Tibial nerve (tissue), 4 donors: ENCODE measurements at places on chromosomes 16 and 17. TPM values are rescaled to one million over a fixed set of nuclear protein-coding genes. Genes with fewer than 3 reads are reported as not detected.

The SMIM36 gene
- total RNA-seq: not detected

DNA sequence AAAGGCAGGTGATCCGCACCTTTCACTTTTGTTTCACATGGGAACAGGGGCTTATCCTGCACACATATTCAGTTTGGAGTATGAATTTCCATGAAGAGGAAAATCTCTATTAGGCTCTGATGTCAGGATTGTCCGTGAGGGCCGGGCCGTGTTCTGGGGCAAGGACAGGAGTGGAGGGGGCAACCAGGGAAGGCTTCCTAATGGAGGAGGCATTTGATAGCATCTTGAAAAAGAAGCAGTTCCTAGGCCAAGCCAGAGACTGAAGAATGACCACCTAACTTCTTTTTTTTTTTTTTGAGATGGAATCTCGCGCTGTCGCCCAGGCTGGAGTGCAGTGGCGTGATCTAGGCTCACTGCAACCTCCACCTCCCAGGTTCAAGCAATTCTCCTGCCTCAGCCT is 174.2 kb downstream of the SEC14L1 start:
- no peaks in the 10 kb centered on the region for H3K36me3 ChIP-seq
- no peak overlapping the region for H3K27ac ChIP-seq
- no peak for DNase-seq
- no peak overlapping the region for H3K4me3 ChIP-seq
- H3K27me3 ChIP-seq: no peaks in the 10 kb centered on the region

DNA sequence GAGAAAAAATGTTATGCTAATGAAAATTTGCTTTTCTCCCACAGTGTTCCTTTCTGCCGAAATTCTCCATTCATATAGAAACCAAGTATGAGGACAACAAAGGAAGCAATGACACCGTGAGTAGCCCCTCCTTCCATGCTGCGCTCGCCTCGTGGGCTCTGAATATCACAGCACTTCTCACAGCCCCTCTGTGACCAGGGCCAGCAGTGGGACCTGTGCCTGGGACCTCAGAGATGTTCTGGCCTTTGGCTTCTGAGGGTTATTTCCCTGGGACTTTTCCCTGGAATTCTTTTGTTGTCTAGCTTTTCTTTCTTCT is 139.6 kb upstream of the NOL11 start:
- H3K27ac ChIP-seq: no peak overlapping the region
- no peaks in the 10 kb centered on the region for H3K4me1 ChIP-seq
- no peak for DNase-seq
- H3K36me3 ChIP-seq: no peaks in the 10 kb centered on the region

DNA sequence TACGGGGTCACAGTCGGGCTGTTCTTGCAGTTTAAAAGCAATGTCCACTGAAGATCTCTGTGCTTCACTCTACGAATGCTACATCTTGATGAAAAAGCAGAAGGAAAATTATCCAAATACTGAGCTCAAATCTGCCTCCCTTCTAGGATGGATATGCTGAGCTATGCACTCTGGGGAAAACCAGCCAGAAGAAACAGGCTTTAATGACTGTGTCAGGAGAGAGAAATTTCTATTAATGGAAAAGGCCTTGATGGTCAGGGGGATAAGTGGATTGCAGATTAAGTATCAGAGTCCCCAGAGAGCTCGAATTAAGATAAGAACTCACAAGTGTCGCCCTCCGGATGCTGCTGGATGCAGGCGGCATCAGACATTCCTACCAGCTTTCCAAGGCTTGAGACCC is 39.6 kb upstream of the RCVRN start:
- no peak overlapping the region for H3K4me3 ChIP-seq
- no peaks in the 10 kb centered on the region for H3K27me3 ChIP-seq
- peaks cover 74% of the 10 kb centered on the region for H3K36me3 ChIP-seq
- no peaks in the 10 kb centered on the region for H3K4me1 ChIP-seq
- H3K27ac ChIP-seq: no peak overlapping the region
- no peak for DNase-seq

GRCh38 chr17:57604771-57605674 is 140.1 kb downstream of the CCDC182 start:
- no peaks in the 10 kb centered on the region for H3K4me1 ChIP-seq
- H3K36me3 ChIP-seq: no peaks in the 10 kb centered on the region

The SLC9A5 gene
- total RNA-seq: 1.8 TPM

- H3K27me3 ChIP-seq: no peaks in the 10 kb centered on the region
- no peaks in the 10 kb centered on the region for H3K4me1 ChIP-seq
- H3K27ac ChIP-seq: no peak overlapping the region
- H3K36me3 ChIP-seq: no peaks in the 10 kb centered on the region
These were observed 154.6 kb upstream of the CIBAR2 start for GRCh38 chr16:85266857-85267256.

The DLG4 gene
- 15.7 TPM for total RNA-seq

- no peaks in the 10 kb centered on the region for H3K27me3 ChIP-seq
- peak overlapping the region; percentile 13 for H3K4me3 ChIP-seq
- DNase-seq: peak; percentile 83
- H3K36me3 ChIP-seq: no peaks in the 10 kb centered on the region
- peak overlapping the region; percentile 75 for H3K27ac ChIP-seq
- H3K4me1 ChIP-seq: peaks cover 29% of the 10 kb centered on the region
These were observed 10.3 kb upstream of the TVP23A start for GRCh38 chr16:10828851-10829366.

The FBXO47 gene
- not detected for total RNA-seq

DNA sequence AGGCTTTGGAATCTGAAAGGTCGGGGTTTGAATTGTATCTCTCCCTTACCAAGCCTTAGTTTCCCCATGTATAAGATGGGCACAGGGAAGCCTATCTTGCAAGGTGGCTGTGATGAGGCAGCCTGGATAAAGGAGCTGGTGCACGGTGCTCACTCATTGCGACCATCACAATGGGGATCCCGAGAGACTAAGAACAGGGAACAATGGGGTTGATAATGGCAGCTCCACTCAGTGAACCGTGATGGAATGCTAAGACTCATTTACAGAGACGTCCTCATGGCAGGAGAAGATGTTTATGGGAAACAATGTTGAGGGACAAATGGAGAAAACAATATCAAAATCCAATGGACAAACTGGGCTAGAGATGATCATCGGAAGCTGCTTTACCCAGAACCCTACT is 81.8 kb downstream of the SPACA3 start:
- no peaks in the 10 kb centered on the region for H3K4me1 ChIP-seq
- H3K27me3 ChIP-seq: no peaks in the 10 kb centered on the region
- no peak overlapping the region for H3K27ac ChIP-seq
- H3K36me3 ChIP-seq: no peaks in the 10 kb centered on the region
- DNase-seq: no peak

- H3K4me1 ChIP-seq: no peaks in the 10 kb centered on the region
- no peak overlapping the region for H3K27ac ChIP-seq
- DNase-seq: no peak
- H3K36me3 ChIP-seq: no peaks in the 10 kb centered on the region
These were observed 115.1 kb upstream of the SDK2 start for GRCh38 chr17:73759324-73759723.

- no peak overlapping the region for H3K4me3 ChIP-seq
- H3K36me3 ChIP-seq: no peaks in the 10 kb centered on the region
- no peaks in the 10 kb centered on the region for H3K27me3 ChIP-seq
- no peak overlapping the region for H3K27ac ChIP-seq
- no peaks in the 10 kb centered on the region for H3K4me1 ChIP-seq
- no peak for DNase-seq
These were observed 231.3 kb downstream of the ENGASE start for GRCh38 chr17:79305768-79306423.

The MPV17L gene
- 5.9 TPM for total RNA-seq

DNA sequence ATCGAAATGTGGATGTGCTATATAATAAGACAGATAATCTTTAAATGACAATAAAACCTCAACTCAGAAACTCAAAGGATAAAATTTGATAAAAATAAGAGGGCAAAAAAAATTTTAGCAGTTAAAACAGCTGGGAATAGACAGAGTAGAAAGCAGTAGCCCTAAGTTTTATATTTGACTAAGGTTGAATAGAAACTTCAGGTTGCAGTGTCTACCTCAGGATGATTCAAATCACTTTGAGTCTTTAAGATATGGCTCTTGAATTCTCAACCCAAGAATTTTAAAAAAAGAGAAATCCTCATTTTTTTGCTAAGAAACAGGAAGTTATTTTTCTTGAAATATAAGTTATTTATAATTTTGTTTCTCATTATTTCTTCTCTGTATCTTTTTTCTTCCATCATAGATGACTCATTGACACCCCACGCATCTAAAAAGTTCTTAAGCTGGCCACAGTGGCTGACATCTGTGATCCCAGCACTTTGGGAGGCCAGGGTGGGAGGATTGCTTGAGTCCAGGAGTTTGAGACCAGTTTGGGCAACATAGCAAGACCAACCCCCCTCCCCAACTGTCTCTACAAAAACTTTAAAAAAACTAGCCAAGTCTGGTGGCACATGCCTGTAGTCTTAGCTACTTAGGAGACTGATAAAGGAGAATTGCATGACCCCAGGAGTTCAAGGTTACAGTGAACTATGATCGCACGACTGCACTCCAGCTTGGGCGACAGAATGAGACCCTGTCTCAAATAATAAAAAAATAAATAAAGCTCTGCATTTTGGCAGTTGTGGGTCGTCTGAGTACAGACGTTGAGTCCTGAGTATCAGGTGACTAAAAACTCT is 23.9 kb downstream of the NFAT5 start:
- no peak overlapping the region for H3K27ac ChIP-seq
- H3K4me3 ChIP-seq: no peak overlapping the region
- no peak for DNase-seq
- no peaks in the 10 kb centered on the region for H3K36me3 ChIP-seq

DNA sequence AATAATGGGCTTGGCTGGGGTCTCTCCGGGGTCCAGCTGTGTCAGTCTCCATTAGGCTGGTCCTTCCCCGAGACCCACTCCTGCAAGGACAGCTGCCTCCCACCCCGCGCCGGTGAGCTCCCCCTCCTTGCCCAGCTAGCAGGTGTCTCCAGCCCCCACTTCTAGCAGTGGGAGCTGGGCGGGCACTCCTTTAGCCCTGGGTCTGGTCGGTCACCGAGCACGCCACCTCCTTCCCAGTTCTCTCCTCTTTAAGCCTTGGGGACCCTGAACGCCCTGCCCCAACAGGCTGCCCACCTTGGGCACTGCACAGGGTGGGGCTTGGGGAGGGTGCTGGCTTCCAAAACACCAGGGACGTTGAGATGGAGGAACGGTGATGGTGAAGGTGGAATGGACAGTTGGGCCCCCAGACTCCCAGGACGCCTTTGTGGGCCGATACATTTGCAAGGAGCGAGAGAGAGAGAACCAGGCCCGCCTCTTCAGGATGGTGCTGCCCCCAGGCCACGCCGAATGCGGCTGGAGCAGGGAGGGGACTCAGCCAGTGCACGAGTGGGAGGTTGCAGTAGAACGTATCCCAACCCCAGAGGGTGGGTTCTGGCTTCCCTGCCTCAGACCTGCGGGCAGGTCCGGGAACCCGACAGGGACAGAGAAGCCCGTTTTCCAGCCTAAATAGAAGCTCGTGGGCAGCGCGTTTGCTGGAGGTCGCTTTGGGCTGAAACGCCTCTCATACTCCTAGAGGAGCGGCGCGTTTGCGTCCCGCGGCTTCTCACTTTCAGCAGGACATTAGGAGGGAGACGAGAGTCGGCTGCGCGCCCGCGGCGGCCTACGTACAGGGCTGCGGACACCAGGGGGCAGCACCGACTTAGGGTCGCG is 10.7 kb downstream of the TBX2 start:
- H3K4me3 ChIP-seq: peak overlapping the region; percentile 41
- no peaks in the 10 kb centered on the region for H3K4me1 ChIP-seq
- H3K27me3 ChIP-seq: no peaks in the 10 kb centered on the region
- H3K27ac ChIP-seq: peak overlapping the region; percentile 94

GRCh38 chr17:1486802-1487695 is 5.4 kb downstream of the MYO1C start:
- H3K36me3 ChIP-seq: peaks cover 22% of the 10 kb centered on the region
- peak overlapping the region; percentile 98 for H3K27ac ChIP-seq
- peaks cover 48% of the 10 kb centered on the region for H3K4me1 ChIP-seq
- peak overlapping the region; percentile 80 for H3K4me3 ChIP-seq
- no peaks in the 10 kb centered on the region for H3K27me3 ChIP-seq

The MYLK3 gene
- total RNA-seq: 0.20 TPM

DNA sequence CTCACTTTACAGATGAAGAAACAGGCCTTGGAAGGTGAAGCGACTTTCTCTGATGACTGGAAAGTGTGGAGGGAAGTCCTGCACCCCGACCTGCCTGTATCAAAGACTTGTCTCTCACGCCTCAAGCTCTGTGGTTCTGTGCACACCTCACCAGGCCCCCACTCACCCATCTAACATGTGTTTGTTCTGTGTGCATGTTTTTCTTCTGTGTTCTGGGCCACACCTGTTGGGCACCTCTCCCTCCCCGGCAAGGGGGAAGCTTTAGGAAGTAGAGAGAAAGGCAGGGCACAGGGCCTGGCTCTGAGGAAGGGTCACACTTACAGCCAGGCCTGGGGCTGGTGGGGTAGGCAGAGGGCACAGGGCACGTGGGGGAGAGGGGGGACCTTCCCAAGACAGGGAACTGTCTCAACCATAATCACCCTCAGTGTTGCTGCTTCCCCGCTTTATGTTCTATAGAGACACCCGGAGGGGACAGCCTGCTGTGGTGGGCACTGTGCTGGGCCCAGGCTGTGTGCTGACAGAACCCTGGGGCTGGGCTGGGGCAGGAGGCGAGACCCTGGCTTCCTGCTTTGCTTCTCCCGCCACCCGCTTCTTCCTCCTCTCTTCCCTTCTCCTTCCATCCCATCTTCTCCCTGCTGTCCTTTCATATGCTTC is 7.3 kb downstream of the RPRML start:
- no peaks in the 10 kb centered on the region for H3K4me1 ChIP-seq
- no peaks in the 10 kb centered on the region for H3K36me3 ChIP-seq
- DNase-seq: no peak
- no peak overlapping the region for H3K27ac ChIP-seq
- H3K4me3 ChIP-seq: no peak overlapping the region
- no peaks in the 10 kb centered on the region for H3K27me3 ChIP-seq

GRCh38 chr17:70552982-70553334 is 383.6 kb downstream of the KCNJ2 start:
- no peak overlapping the region for H3K4me3 ChIP-seq
- H3K36me3 ChIP-seq: no peaks in the 10 kb centered on the region
- no peak for DNase-seq
- H3K27me3 ChIP-seq: no peaks in the 10 kb centered on the region
- H3K4me1 ChIP-seq: no peaks in the 10 kb centered on the region

- peak; percentile 38 for DNase-seq
- H3K36me3 ChIP-seq: peaks cover 57% of the 10 kb centered on the region
- H3K4me1 ChIP-seq: peaks cover 5% of the 10 kb centered on the region
- H3K27ac ChIP-seq: no peak overlapping the region
These were observed 112.1 kb downstream of the BANP start for GRCh38 chr16:88063211-88063773.

- DNase-seq: no peak
- no peak overlapping the region for H3K27ac ChIP-seq
- no peaks in the 10 kb centered on the region for H3K4me1 ChIP-seq
- H3K27me3 ChIP-seq: no peaks in the 10 kb centered on the region
- H3K36me3 ChIP-seq: no peaks in the 10 kb centered on the region
These were observed 139.5 kb downstream of the PRKCB start for GRCh38 chr16:23975293-23975692.

The GNGT2 gene
- not detected for total RNA-seq
